ENCODE measurements at places on chromosomes 12 and 14. TPM values are rescaled to one million over a fixed set of nuclear protein-coding genes. Genes with fewer than 3 reads are reported as not detected.

DNA sequence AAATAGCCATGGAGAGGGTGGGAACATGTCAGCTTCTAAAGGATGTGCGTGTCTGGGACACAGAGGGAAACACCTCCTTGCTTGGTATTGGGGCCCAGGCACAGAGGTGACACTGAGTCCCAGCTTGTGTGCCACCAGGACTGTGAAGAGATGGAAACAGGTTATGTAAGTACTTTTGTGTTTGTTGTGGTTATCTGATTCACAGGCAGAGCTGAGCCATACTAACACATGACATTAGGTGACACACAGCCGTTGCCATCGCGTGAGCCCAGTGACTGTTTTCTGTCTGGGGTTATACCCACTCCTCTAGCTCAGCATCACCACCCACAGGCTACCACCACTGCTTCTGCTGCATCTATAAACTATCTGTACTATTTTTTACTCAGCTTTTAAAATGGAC, 12.1 kb upstream of the FLVCR2 start:
- DNase-seq, result no peak

DNA sequence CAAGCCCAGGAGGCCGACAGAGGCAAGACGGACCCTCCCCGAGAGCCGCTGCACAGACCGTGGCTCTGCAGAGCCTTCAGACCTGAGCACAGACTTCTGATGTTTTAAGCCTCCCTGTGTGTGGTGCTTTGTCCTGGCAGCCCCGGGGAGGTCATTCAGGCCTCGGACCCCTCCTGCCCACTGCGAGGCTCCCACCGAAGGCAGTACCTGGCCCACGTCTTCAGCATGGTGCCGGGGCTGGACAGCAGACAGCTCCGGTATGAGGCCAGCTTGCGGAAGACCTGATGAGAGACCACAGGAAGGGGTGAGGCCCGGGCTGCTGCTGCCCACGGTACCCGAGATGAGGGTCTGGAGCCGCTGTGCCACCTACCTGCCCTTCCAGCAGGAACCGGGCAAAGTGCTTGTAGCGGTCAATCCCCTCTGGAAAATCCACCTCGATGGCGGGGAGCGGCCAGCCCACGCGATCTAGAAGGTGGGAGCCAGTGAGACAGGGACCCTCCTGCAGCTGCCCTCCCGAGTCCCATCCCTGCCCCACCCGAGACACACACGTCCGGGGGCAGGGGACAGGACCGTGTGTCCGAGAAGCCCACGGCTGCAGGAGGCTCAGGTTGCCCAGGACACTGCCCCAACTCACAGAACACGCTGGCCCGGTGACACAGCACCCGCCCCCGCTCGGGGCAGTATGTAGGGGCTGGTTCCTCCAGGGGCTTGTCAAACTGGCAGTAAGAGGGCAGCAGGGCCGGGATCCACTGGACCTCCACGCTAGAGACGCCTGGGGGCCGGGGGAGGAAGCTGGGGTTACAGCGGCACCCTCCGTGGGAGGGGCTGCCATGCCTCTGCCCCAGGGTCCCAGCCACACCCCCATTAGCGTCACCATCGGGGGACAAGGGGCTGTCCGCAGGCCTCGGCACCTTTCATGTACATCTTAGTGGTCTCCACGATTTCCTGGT, 35.6 kb upstream of the UBC start:
- DNase-seq, result no peak

Gene SLC10A1
- polyA plus RNA-seq, result not detected

GRCh38 chr12:93442411-93443340, 929 bp upstream of the UBE2N start:
- no peak for DNase-seq

Gene PTPRB
- polyA plus RNA-seq, result 10.7 TPM

- peak; percentile 92 for DNase-seq
These were observed at the start of the genes AREL1 and FCF1 for GRCh38 chr14:74712499-74713394. Gene AREL1 (minus strand): TSS chr14:74713080. CDS start chr14:74685615, 27,465 bp downstream. Gene FCF1 (plus strand): TSS chr14:74713144. CDS start chr14:74713198, 54 bp downstream.

DNA sequence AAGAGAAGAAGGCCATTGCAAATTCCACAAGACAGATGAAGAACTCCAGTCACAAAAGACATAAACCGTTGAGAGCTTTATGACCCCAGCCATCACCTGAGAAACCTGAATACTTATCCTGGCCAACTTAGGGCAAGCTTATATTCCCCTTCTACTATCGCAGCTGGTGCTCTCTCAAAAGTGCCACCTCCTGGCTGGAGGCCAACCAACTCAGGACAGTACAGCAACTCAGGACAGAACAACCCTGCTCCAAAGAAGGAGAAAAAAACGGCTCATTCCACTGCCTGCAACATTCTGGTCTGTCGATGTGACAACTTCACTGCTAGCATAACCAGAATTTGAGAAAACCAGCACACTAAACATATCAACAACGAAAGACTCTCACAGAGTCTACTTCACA, 9.7 kb upstream of the KRT6B start:
- no peak for DNase-seq

DNA sequence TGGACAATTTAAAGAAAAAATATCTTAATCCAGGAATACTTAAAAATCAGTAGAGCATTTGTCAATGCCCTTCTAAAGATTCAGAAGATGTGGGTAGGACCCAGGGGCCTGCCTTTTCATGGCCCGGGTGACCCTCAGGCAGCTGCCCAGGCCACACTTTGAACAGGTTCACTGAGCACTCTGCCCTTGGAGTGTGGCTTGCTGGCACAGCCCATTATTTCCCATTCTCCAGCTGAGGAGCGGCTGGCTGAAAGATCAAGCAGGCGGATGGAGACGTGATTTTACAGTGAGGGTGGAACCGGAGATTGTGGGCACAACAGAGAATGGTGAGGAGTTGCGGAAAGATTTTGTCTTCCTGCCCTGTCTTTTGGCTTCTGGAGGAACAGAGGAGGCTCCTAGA, 7.1 kb upstream of the PRPH start:
- DNase-seq, result no peak

DNA sequence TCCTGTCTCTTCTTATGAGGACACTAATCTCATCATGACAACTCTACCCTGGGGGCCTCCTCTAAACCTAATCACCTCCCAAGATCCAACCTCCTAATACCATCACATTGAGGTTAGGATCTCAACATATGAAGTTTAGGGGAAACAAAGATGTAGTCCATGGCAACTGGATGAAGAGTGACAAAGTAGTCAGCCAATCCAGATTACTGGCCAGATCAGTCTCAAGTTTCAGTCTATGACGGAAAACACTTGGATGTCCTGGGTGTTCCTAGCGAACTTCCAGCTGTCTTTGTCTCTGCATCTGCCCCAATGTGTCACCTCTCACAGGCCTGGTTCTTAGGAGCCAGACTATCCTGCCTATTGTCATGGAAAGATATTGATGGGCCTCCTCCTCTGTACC, 630.8 kb downstream of the AACS start:
- no peak for DNase-seq

Gene FOXN4
- 1.3 TPM for polyA plus RNA-seq

- DNase-seq, result no peak
These were observed 2.4 kb upstream of the FLRT2 start for GRCh38 chr14:85527445-85528035.

GRCh38 chr12:13163868-13164635, 32.5 kb upstream of the EMP1 start:
- no peak for DNase-seq

GRCh38 chr12:77064896-77065360, 441 bp downstream of the E2F7 start:
- no peak for DNase-seq

- DNase-seq, result no peak
These were observed 76.1 kb downstream of the METTL25 start for GRCh38 chr12:82434392-82434911.

DNA sequence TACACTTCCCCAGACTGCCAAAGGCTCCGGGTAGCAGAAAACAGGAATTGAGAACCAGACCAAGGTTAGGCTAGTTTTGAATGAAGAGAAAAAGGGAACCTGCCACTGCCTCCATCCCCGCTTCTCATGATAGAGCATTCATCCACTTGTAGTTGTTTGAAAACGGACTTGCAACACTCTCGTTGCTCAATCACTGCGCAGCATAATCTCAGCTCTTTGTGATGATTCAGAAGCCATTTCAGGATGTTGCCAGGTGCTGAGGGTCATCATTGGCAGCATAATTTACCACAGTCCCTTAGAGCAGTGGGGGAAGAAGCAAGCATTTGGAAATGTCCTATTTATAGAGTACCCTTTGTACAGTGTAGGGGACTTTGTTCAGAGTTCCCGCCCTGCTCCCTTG, 25.6 kb downstream of the KCNK13 start:
- DNase-seq, result peak; percentile 14

- no peak for DNase-seq
These were observed 4.4 kb upstream of the SMIM41 start for GRCh38 chr12:52074971-52075724.

DNA sequence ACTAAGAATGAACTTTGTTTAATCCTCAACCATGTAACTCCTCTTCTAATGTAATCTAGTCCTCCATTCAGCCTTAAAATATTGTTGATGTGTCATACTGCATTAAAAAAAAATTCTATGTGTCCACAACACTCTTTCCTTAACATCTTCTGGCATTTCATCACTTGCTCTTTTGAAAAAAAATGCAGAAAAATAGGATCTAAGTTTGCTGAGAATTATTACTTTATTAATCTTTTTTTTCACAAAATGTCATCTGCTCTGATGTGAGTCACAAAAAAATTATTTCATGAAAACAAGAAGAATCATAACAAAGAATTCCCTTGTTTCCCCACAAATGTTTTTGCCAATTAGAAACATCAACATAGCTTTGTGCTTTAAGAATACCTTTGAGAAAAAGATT, 410.1 kb upstream of the MGAT4C start:
- no peak for DNase-seq

DNA sequence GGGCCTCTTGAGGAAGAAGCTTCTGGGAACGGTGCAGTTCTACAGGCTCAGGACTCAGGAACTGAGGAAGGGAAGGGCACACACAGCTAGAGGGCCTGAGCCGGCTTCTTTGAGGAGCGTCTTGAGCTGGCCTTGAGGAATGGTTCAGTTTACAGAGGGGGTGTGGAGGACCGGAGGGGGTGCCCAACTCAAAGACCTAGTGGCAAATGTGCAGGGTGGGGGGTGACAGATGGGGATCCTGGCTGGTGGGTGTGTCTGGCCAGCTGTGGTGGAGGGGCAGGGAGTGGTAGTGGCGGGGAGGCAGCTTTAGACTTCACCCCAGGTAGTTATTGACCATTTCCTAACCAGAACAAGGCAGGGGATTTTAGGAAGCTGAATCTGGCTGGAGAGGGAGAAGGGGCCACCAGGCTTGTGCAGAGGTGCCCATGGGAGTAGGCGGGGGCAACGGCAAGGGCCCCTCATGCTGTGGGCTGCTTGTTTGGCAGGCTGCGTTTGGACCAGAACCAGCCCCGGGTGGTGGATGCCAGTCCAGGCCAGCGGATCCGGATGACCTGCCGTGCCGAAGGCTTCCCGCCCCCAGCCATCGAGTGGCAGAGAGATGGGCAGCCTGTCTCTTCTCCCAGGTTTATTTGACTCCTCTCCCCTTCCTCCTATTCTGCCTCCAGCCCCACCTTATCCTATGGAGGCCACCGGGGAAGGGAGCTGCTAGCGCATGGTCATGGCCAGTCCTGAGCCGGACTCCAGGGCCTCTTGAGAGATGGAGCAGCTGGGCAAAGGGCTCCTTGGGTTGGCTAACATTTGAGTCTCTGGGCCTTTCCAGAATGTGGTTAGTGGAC, 27.8 kb downstream of the PAPLN start:
- DNase-seq, result no peak

DNA sequence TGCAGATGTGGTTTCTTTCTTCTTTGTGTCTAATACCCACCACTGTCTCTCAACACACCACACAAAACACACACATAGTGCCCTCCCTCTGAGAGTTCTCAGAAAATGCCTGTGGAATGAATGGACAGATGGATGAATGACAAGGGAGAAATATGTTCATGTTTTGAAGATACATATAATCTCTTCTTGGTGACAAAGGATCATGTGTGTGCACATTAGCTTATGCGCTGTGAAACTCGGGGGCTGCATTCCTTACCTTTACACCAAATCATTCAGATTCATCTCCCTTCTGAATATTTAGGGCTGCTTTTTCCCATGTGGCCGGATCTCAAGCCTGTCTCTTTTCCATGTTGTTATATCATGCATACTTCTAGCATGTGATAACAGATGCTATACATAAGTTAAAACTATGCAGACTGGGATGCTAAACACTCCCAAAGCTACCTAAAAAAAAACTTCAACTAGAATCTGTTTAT, 111.4 kb downstream of the EPS8 start:
- no peak for DNase-seq

DNA sequence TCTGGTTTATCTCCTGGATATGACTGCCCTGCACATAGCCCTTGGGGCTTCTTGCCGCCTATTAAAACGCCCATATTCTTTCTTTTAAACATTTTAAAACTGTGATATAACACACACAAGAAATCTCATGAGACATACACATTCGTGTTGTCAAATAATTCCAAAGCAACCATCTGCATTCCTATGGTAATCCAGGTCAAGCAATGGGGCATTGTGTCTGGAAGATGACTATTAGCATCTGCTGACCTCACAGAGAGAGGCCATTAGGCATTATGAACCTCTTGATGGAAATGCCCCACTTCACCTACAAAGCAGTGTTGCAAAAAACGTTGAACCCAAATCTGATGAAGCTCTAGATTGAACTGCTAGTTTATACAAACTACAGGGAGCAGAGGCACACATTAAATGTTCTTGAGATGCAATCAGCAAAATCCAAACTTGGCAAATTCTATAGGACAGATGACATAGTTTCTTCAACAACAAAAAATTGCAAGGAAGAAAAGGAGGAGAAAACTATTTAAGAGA, 513.8 kb upstream of the CCDC196 start:
- DNase-seq, result no peak

GRCh38 chr12:46354802-46355199, 17.8 kb downstream of the SLC38A2 start:
- no peak for DNase-seq

DNA sequence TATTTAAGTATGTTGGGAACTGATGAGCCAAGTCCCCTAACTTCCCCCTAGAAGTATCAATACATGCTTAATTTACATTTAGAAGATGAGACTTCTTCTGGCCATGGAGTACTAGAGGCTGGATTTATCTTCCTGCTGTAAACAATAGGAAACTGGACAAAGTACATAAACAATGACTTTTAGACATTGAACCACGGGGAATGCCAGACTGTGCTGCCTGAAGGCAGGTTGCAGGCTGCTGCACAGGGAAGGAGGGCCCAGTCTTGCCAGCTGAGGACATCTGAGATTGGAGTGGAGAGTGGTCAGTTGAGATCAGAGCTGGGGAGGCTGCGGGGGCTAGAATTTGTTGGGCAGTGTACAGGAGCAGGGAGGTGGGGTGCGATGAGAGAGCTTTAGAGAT, 24.5 kb upstream of the ISM2 start:
- DNase-seq, result no peak

DNA sequence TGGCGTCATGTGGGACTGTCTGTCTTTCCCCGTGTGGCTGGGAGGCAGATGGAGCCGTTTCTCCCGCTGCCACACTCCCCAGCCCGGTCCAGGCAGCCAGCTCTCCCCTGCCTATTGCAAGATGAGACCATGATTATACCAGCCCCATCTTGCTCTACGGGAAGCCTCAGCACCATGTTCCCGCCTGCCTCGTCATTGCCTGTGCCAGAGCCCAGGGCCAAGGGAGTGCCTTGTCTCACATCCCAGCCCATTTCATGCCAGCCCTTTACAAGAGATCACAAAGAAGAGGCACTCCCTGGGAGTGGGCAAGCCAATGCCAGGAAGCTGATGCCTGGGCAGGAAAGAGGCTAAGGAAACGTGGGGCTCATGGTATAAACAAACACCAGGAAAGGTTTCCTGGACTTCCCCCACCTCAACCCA, 23.9 kb downstream of the GPR68 start:
- no peak for DNase-seq

Gene C12orf60
- polyA plus RNA-seq, result 3.6 TPM

- DNase-seq, result no peak
These were observed 8.0 kb upstream of the KRT78 start for GRCh38 chr12:52856787-52857186.

- peak; percentile 53 for DNase-seq
These were observed 312.3 kb downstream of the RAD51B start for GRCh38 chr14:68131907-68132306.
